Gastroesophageal sphincter (tissue), 4 donors: ENCODE measurements at places on chromosomes 7 and 10.

- ATAC-seq, result no peak
Observed at GRCh38 chr10:44939691-44940401, 19.8 kb upstream of the RASSF4 start.

GRCh38 chr7:47685712-47686376 is 103.9 kb upstream of the TNS3 start:
- no peak for ATAC-seq

DNA sequence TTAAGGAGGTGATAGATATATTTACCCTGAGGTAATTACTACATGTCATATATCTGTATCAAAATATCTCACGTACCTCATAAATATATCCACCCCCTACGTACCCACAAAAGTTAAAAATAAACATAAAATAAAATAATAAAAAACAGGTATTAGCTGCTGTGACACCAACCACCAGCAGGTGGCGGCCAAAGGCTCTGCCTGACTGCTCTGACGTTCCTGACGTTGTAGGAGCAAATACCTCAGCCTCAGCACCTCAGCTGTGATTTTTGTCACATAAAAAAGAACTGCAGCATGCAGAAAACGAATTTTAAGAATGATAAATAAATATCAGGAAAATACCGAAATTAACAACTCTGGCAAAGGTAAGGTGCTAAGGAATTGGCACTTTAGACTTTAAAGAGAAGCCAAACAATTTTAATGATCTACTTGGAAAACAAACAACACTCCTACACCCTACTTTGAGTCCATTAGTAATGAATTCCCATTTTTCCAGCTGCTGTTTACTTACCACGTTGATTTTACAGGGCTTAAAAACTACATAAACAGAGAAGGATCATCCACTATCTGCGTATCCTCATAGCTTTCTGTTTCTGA is 125.4 kb upstream of the TARP start:
- peak; percentile 46 for ATAC-seq

DNA sequence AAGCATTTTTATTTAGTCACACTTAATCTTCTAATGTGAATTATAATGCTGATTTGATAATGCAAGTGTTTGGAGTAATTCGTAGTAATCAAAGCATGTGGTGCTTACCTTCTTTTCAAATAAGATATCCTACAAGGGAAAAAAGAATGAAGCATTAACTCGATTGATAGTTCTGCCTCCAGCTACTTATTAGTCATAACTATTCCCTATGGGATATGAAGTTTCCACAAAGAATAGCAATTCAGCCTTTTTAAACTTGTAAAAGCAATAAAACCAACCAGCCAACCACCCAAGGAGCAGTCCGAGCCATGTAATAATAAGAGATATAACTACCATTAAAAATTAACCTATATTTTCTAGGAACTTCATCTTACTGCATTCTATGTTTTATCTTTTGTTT is 11.6 kb downstream of the COL28A1 start:
- ATAC-seq, result no peak

DNA sequence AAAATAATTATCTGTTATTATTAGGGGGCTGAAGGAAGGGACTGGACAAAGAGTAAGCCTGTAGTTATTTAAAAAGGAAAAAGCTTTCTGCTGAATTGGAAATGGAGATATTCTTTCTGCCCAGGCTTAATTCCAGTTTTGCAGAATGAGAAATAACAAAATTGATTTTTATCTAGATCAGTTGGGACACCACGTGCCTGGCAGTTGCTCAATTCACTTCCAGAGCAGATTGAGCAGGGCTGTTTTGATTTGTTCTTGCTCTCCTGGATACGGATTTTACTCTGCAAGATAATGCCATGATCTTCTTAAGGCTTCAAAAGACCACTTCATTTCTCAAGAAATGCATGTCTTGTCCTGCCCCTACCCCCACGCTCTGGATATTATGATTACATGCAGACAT is 524.3 kb downstream of the TCERG1L start:
- ATAC-seq, result no peak

DNA sequence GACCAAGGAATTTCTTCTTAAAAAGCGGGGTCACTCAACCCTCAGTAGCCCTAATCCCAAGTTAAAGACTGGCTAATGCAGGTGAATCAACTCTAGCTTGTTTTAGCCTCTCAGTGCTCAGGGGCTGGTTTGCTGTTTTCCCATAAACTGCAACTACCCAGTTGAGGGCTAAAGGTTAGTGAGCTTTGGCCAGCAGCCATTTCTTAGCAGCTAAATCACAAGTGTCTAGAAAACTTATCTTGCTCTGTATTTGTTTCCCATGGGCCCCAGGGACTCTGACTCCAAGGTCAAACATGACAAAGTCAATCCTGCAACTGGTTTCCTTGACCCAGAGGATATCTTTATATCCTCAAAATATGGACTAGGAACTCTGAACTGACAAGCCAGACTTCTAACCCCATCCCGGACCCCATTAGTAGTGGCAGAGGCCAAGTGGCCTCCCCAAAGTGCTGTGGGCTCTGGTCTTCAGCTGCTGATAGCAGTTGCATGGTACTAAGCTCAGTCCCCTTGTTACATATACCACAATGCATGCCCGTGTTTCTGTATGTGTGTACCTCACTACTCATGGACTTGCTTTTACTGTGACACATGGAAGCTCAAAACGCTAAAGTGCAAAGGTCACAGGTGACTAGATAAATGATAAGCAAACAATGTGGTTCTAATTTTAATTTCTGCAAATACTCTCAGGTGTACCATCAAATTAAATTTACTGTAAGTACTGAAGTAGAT is 793.0 kb upstream of the IGFBP3 start:
- ATAC-seq, result no peak

DNA sequence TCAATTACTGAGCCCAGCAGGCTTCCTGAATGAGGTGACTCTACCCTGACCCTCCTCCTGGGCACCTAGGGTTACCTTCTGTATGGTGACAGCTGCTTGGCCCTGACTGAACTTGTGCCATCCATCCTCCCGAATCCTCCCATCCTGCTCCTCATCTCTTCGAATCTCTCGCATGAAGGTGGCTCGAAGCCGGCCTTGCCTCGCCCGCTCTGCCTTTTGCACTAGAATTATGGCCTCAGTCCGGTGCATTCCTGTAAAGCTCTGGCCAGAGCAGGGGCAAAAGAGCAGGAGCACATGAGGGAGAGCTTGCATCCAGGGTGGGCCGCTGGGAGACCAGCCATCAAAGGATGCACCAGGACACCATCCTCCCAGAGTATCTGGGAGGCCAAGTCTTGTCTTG is 7.5 kb downstream of the H2BK1 start:
- no peak for ATAC-seq

GRCh38 chr7:33981226-33981625 is 75.9 kb downstream of the BMPER start:
- no peak for ATAC-seq

GRCh38 chr7:129924602-129925001 is 28.2 kb downstream of the UBE2H start:
- no peak for ATAC-seq

- ATAC-seq, result no peak
Observed at GRCh38 chr7:151508991-151509390, 10.7 kb downstream of the RHEB start.

GRCh38 chr10:32790483-32790882 is 167.5 kb downstream of the ITGB1 start:
- ATAC-seq, result no peak

- ATAC-seq, result no peak
Observed at GRCh38 chr10:47118326-47118725, 181.7 kb upstream of the GDF10 start.

DNA sequence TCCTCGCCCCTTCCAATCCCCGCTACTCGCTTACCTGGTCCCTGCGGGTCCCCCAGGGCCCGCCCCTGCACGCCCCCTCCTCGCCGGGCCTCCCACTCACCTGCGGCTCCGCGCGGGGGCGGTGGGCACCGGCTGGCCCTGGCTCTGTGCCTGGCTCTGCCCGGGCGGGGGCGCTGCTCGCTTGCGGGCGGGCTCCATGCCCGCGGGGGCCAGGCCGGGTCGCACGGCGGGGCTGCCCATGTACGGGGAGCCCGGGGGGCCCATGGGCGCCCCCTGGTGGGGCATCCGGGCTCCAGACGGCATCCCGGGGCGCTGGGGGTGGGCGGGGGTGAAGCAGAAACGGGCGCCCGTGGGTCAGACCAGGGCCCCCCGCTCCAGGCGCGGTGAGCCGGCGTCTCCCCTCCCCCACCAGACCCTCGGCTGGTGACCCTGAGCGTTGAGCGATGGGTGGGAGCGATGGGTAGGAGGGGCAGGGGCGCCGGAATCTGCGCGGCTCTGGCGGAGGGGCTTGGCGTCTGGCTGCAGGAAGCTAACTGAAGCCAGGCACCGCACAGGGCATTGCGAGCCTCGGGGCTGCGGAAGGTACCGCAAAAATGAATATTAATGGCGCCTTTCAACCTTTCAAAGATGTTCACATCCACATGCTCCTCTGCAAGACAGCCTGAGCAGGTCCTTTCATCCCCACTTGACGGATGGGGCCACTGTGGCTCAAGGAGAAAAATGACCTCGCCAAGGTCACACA is 3.0 kb downstream of the SMARCD3 start:
- peak; percentile 40 for ATAC-seq

GRCh38 chr10:17780727-17781126 is 28.4 kb upstream of the MRC1 start:
- no peak for ATAC-seq

DNA sequence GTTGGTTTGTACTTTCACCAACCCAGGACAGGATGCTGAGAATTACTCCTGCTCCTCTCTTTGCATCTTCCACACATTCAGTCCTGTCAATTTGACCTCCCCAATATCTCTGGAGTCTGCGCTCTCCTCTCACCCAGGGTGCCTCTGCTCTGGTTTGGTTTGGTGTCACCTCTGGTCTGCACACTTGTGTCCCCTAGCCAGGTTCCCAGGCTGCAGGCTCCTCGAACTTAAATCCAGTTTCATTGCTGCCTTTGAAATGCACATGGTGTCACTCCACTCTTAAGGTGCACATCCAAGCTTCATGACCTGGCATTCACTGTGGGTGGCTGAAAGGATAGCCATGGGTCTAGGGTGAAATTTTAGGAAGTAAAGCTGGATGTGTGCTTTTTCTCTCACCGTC is 271.6 kb downstream of the RPS24 start:
- no peak for ATAC-seq

GRCh38 chr10:11757454-11757820 is 15.3 kb downstream of the ECHDC3 start:
- peak; percentile 78 for ATAC-seq

GRCh38 chr10:20254078-20254477 is 437.8 kb downstream of the PLXDC2 start:
- peak; percentile 55 for ATAC-seq

DNA sequence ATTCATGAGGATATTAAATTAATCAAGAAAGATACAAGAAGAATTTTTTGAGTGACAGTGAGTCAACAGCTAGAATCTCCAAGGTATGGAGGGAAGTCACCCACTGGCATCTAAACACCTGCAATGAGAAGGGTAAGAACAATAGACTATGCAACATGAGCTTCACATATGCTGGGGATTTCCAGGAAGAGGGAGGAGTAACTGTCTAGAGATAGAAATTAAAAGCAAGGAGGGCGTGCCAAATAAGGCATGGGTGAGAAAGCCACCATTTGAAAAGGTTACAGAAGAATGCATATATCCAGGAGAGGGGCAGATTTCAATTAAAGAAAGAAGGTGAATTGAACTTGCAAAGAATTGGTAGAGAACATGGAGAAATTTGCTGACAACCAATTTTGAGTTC is 365.7 kb downstream of the GPR37 start:
- no peak for ATAC-seq

- ATAC-seq, result no peak
Observed at GRCh38 chr10:99395750-99396445, 34.5 kb downstream of the GOT1 start.

GRCh38 chr7:29995652-29996051 is 6.1 kb upstream of the SCRN1 start:
- ATAC-seq, result no peak

DNA sequence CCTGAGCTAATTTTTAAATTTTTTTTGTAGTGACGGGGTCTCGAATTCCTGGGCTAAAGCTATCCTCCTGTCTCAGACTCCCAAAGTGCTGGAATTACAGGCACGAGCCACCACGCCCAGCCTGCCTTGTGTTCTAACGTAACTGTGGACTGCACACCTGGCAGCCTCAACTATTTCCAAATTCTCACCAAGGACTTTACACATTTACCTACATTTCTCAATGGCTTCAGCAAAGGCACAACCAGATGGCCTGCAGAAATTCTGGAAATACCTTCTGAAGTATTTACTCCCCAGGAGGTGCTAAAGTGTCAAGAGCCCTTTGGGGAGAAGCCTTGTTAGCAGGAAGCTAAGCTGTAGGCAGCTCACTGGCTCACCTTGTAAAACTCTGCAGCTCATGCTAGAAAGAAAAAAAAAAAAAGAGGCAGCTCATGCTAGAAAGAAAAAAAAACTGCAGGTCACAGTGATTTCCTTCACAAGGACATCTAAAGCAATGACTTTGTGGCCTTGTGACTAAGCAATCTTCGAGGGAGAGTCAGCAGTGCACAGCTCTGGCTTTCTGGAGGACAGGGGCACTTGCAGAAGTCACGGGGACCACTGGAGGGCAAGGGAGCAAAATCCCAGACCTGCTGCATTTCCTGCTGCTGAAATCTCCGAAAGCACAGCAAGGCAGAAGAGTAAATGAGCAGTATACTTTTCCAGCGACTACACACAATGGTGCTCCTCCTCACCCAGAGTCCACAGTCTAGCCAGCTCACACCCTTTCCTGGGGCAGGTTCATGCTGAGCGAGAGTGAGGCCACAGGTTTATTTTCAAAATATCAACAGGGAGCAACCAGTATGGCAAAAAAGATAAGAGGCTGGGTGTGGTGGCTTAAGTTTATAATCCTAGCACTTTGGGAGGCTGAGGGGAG is 40.4 kb downstream of the BAIAP2L1 start:
- no peak for ATAC-seq

DNA sequence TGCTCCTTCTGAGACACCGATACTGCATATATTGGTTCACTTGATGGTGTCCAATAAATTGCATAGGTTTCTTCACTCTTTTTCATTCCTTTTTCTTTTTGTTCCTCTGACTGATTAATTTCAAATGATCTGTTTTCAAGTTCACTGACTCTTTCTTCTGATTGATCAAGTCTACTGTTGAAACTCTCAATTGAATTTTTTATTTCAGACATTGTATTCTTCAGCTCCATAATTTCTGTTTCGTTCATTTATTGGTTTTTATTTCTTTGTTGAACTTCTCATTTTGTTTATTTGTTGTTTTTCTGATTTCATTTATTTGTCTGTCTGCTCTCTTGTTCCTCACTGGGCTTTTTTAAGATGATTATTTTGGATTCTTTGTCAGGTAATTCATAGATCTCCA is 13.6 kb downstream of the CASP7 start:
- no peak for ATAC-seq

DNA sequence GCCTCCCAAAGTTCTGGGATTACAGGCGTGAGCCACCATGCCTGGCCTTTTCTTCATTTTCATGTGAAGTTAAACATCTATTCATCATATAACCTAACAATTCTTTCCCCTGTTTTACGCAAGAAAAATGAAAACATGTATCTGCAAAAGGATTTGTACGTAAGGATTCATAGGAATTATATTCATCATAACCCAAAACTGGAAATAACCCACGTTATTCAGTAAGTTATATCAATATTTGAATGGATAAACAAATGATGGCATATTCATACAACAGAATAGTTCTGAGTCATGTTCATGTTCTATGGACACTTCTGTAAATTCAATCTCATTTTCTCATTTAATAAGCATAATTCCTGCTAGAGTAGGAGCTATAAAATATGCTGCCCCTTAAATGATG is 35.2 kb upstream of the CAV2 start:
- ATAC-seq, result no peak
